ENCODE measurements at places on chromosomes 6 and 20. TPM values are rescaled to one million over a fixed set of nuclear protein-coding genes. Genes with fewer than 3 reads are reported as not detected.

DNA sequence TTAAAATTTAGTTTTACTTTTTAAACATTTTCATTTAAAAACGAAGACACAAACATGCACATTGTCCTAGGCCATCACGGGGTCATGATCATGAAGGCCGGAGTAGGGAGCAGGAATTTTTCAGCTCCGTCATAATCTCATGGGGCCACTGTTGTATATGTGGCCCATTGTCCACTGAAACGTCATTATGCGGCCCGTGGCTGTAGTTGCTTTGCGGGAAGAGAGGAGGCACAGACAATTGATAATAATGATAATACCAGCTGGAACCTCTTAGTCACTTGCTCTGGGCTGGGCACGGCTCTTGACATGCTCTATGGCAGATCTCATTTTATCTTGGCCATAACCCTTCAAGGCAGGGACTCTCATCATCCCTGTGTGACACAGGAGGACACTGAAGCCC, 56.5 kb upstream of the FNDC1 start:
- no peak for DNase-seq

- DNase-seq = no peak
These were observed 73.0 kb downstream of the RREB1 start for GRCh38 chr6:7180751-7181150.

DNA sequence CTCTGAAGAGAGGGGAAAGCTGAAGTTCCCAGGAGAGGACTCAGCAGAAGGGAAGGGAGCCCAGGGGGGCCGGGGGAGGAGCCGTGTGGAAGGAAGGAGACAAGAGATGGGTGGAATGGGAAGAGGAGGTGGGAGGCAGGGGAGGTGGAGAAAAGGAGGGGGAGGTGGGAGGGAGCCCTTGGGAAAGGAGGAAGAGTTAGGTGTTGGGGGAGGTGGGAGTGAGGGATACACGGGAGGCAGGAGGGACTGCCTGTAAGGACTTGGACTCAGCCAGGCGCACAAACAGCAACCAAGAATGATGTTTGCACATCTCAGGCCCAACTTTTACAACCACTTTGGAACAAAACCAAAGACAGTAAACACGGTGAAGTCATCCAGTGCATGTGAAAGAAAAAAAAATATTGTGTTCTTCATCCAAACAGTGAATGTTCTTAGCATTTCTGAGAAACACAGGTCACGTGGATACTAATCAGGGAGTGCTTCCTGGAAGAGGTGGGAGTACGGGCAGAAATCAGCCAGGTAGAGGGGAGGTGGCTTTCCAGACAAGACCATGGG, 17.4 kb upstream of the LSM14B start:
- DNase-seq = peak; percentile 46

DNA sequence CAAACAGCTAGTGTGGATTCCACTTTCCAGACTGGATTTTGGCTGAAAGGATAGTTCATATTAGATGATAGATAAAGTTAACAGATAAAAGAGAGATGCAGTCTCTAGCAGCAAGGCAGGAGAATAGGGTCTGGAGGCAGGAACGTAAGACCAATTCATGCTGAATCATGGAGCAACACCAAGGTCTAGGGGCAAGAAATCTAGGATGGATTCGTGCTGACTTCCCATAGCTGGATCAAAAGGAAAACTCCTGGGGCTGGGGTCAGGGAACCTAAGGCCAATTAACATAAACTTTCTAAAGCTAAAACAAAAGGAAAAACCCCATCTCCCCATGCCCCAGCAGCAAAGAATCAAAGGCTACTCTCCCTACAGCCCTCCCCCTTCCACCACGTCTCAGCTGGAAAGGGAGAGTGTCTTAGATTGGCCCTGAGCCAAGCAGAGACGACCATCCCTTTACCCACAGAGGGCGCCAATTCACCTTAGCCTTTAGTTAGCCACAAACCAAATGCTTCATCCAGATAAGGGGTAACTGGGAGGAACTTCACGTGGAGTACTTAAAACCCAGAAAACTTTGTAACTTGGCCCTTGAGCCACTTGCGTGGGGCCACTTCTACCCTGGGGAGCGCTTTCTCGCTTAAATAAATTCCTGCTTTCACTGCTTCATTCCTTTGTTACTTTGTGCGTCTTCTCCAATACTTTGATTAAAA, 7.6 kb downstream of the TREM1 start:
- DNase-seq = peak; percentile 38

DNA sequence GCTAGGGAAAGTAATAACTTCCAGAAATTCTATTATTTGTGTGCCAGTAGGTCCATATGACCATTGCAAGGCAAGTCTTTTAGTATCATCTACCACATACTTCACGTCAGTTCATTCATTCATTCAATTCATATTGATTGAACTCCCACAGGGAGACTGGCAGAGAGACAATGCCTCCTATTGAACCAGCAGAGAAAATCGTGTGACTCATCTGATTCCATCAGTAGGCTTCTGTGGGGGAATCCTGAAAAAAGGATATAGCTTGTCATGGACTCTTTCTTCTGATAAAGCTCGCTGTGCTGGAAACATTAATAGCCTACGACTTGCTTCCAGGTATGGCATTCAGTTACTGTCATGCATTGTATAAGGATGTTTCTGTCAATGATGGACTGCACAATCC, 45.3 kb upstream of the CNR1 start:
- DNase-seq = no peak

DNA sequence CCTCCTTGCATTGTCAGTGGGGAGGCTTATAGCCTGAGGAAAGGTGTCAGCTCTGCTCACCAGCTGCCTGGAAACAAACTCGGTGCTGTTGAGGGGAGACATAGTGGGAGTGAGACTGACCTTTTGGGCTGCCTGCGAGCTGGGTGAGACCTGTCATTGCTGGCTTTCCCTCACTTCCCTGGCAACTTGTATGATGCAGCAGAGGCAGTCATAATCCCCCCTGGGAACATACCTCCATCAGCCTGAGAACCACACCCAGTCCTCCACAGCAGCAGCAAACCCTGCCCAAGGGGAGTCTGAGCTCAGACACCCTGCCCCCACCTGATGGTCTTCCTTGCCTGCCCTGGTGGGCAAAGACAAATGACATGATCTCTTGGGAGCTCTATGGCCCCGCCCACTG, 521.2 kb upstream of the IMPG1 start:
- DNase-seq = no peak

GRCh38 chr6:35742842-35743241, 6.0 kb downstream of the ARMC12 start:
- DNase-seq = no peak

DNA sequence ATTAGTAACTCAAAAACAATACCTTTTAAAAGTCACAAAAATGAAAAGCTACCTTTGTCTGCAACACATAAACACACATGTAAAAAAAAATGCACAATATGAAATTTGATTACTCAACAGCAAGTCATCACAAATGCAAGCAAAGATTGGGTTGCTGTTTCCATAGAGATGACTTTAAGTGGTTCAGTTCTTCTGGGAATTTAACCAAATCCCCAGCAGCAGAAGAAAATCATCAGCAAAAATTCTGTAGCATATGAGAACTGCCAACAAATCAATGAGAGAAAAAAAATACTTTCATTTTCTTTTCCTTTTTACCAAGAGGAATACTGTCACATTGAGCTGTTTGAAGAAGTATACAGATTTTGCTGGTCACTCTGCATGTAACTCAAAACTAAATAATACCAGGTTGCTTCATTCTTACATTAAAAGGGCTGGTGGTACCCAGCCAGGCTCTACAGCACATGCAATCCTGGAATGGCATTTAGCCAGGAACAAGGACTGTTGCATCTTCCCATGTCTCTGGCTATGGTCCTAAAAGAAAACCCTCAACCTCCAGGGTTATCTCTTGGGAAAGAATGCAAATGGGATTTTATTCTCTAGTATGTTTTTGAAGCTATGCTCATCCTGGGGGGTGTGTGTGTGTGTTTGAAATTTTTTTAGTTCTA, 158.3 kb downstream of the OPRM1 start:
- DNase-seq = peak; percentile 23

DNA sequence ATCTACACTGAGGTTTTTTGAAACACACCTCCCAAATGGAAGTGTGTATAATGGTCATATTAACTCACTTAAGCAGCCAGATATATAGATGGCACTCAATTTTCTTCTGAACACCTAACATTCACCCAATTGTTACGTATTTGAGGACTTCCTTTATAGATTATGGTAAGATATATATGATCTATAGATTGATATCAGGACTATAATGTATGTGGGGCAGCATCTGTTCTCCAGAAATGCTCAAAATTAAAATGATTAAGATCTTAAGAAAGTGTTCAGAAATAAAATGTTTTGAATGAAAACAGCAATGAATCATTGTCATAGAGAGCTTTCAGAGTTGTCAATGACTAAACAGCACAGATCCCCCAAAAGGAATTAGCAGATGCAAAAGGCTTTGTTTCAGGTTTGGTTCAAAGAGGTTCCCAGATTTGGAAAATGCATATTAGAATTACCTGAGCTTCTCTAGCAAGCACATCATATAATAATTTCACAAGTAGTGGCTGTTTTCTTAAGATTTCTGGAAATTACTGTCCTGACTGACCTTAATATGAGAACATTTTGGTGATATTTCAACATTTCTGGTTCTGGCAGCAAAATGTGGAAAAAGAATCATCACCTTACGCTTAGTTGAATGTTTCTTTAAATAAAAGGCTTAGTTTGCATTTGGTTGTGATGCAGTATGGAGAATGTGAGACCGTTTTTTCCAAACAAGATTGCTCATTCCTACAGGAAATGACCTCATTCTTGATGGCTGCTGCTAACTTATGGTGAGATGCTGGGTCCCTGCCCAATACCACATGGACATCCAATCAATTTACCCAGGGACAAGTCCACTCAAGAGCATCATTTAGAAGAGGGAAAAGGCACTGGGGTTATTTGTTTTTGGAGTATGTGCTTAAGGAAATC, 31.5 kb downstream of the TRAF3IP2 start:
- peak; percentile 83 for DNase-seq

GRCh38 chr6:363909-364308, 27.6 kb upstream of the IRF4 start:
- DNase-seq = no peak

DNA sequence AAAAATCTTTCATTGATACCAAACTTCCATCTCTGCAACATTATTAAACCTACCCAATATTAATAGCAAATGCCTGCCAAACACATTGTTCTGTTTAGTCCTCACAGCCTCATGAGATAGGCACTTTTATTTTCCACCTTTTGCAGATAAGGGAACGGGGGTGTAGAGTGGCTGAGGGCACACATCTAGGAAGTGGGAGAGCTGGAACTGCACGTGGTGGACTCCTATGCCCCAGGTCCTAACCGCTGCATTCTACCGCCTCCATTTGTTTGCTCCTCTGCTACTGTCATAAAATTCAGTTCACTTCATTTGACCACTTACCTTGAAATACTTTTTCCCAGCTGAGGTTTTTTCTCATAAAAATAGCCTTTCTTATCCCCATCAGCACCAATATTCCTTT, 7.6 kb downstream of the FAM217A start:
- DNase-seq = no peak

- DNase-seq = no peak
These were observed 242.7 kb downstream of the CLIC5 start for GRCh38 chr6:45772886-45773495.

- no peak for DNase-seq
These were observed 40.4 kb downstream of the KIF25 start for GRCh38 chr6:168037856-168038255.

DNA sequence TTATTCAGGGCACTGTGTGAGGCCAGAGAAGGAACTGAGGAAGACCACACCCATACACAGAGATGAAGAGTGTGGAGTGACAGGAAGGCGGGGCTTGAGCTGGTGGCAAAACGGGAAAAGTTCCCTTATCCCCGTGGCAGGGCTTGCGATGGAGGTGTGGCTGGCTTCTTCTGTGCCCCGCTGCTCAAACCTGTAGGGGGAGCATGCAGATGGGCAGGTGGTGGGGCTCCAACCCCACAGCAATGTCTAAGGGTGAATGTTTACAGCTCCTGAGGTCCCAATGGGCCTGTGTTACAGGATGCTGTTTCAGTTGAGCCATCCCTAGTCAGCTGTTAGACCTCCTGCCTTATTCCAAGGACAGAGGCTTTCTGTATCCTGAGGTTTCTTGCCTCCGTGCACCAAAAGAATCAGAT, 105.9 kb downstream of the LY86 start:
- no peak for DNase-seq

DNA sequence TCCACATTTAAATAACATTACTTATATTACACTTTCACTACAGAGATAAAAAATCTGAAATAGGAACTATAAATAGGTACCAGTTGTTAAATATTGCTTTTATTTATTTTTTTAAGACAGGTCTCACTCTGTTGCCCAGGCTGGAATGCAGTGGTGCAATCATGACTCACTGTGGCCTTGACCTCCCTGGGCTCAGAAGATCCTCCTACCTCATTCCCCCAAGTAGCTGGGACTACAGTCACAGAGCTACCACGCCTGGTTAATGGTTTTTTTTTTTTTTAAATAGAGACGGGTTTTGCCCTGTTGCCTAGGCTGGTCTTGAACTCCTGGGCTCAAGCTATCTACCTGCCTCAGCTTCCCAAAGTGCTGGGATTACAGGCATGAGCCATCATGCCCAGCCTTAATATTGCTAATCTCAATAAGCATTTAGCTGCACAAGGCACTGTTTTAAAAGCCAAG, 17.3 kb downstream of the EEF1E1 start:
- DNase-seq = no peak

GRCh38 chr20:39234520-39235095, 272.5 kb downstream of the DHX35 start:
- no peak for DNase-seq

GRCh38 chr20:48455651-48456365, 372.0 kb downstream of the PREX1 start:
- no peak for DNase-seq

GRCh38 chr6:47592131-47592840, 106.1 kb upstream of the ADGRF4 start:
- DNase-seq = no peak

DNA sequence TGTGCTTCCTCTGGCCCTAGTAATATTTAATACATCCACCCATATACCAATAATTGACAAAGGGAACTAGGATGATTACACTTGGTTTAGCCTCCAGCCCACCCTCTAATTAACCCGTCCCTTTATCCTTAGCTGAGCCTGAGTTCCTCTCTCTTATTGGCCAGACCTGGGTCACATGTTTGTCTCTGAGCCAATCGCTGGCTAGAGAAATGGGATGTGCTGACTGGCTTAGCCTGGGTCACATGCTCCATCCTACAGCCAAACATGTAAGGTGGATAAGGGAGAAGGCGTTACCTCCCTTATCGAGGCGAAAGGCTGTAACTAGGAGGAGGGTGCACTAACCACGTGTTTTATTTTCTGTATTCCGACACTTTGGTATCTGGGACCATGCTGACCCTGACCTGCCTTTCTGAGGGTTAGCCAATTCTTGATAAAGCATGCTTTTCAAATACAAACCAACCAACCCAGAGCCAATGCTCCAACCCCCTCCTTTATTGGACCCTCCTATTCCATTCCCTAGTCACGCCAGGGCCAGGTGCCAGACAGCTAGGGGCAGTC, 262.7 kb downstream of the PREX1 start:
- no peak for DNase-seq

- DNase-seq = no peak
These were observed 179.8 kb downstream of the TASP1 start for GRCh38 chr20:13458860-13459451.

GRCh38 chr6:93017213-93017612, 402.1 kb downstream of the EPHA7 start:
- DNase-seq = no peak

CCM2L gene
- polyA plus RNA-seq = 6.8 TPM

LCA5 gene
- 4.1 TPM for polyA plus RNA-seq

CFAP206 gene
- 0.13 TPM for polyA plus RNA-seq

EFHC1 gene
- polyA plus RNA-seq = 18.5 TPM

TGM6 gene
- polyA plus RNA-seq = not detected

BMP5 gene
- polyA plus RNA-seq = 9.0 TPM

HCRTR2 gene
- polyA plus RNA-seq = not detected

MRAP2 gene
- polyA plus RNA-seq = 21.4 TPM

ADTRP gene
- polyA plus RNA-seq = 0.49 TPM

All from hindlimb muscle (tissue), 1 donor.